Panc1 (cell line): ENCODE measurements at places on chromosomes 2 and 18. TPM values are rescaled to one million over a fixed set of nuclear protein-coding genes. Genes with fewer than 3 reads are reported as not detected.

GRCh38 chr18:54919412-54919811 is 39.8 kb downstream of the CCDC68 start:
- DNase-seq: no peak

- no peak for DNase-seq
Measured at GRCh38 chr2:146214394-146214929, 1630.4 kb upstream of the ACVR2A start.

GRCh38 chr2:19123556-19123955 is 234.9 kb downstream of the OSR1 start:
- no peak for DNase-seq

DNA sequence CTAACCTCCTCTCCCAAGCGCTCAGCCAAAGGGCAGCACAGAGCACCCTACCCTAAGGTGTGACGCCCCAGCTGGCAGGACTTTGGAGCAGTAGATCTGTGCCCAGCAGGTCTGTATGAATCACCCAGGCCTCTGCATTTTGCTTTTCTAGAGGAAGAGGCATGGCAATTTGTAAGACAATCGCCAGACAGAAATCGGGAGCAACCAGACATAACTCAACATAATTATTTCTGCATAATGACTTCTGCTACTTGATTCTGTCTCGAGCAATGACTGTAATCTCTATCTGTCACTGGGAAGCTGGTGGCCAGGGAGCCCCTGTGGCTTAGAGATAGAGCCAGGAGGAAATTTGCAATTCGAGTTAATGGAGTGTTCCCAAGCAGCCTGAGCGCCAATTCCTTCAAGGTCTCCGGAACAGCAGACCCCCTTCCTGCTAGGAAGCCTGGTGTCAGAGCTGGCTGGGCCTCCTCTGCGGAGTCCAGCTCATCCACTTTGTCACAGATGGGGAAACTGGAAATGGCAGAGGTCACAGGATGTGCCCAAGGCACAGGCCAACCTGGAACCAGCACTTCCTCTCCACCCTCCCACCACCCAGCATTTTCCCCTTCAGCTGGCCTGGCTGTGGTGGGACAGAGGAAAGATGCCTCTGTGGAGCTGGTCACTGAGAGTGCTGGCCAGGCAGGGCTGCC is 55.0 kb downstream of the ODC1 start:
- DNase-seq: no peak

GRCh38 chr2:217980036-217980435 is 22.8 kb downstream of the TNS1 start:
- no peak for DNase-seq

DNA sequence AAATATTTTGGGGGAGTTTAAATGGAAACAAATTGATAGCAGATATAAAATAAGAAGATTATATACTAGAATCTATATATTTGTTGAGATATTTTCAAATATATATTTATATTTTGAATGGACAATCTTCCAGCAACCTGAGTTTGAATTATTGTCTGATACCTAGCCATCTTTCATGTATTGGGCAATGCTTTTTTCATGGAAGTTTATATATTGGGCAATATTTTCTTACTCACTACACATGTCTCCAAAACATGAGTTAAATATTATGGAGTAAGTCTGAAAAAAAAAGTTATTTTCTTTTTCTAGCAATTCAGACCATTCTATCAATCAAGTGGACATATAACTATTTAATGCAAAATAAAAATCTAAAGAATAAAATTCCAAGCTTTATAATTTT is 295.2 kb downstream of the NYAP2 start:
- DNase-seq: no peak

GRCh38 chr2:85799215-85799956 is 45.6 kb downstream of the ATOH8 start:
- no peak for DNase-seq

DNA sequence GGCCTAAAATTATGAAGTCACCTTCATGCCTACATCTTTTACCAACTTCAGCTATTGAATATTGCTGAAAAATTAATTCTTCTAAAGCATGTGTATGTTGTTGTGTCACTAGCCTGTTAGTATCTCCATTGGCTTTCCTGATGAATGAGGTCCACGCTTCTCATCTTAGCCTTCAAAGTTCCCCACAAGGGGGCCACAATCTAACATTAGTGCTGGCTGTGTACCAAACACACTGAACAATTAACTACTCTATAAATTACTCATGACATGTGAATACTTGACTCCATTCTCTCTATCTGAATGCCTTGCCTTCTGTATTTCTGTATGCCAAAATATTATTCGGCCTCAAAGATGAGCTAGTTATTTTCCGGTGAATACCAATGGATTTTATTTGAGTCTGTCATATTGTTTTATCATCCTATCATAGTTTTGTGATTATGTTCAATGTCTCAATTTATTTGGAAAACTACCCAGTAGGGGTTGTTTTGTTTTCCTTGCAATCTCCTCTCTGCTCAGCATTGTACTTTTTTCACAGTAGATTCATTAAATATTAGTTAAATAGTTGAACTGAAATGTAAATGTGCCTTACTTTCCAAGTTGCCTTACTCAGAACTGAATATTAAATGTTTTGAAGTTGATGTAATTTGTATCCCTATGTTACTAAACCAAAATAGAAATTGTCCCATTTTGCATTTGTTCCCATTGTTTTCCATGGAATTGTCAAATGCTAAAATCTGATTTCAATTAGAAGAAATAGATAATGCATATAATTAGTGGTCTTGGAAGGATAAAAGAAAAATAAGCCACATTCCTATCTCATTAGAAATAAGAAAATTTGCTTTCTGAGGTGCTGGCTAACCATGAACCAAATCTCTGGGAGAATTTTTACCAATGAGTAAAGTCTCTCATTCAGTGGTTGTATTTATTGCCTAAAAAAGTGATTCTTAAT is 208.4 kb upstream of the COL3A1 start:
- no peak for DNase-seq

DNA sequence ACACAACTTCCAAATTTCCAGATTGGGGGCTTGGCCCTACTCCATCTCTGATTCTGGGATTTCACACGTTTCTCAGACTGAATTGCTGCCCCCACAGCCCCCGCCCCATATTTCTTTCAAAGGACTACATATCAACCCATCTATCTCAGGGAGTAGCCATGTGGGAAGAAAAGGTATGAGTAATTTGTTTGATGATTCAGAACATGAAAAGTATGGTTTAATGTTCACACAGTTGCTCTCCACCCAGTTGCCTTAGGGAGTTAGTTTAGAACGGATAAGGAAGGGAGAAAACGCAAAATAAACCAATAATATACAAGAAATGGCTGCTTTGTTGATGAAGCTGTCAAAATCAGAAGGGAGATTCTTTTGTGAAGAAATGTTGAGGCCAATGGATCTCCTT is 145.1 kb downstream of the PIEZO2 start:
- no peak for DNase-seq

- no peak for DNase-seq
Measured at GRCh38 chr2:33706410-33706809, 107.3 kb upstream of the FAM98A start.

GRCh38 chr2:108267101-108267500 is 21.6 kb upstream of the SULT1C2 start:
- no peak for DNase-seq

- DNase-seq: no peak
Measured at GRCh38 chr2:215808996-215809395, 204.4 kb downstream of the MREG start.

GRCh38 chr2:148495586-148495985 is 149.0 kb upstream of the EPC2 start:
- DNase-seq: no peak

GRCh38 chr2:237320801-237321560 is 93.0 kb downstream of the COL6A3 start:
- DNase-seq: no peak

- DNase-seq: no peak
Measured at GRCh38 chr2:20067992-20068584, 16.7 kb upstream of the LAPTM4A start.

- no peak for DNase-seq
Measured at GRCh38 chr2:149218497-149218896, 111.9 kb upstream of the LYPD6 start.

GRCh38 chr18:37869051-37869450 is 303.5 kb upstream of the CELF4 start:
- DNase-seq: no peak

GRCh38 chr2:190999949-191000665 is 13.9 kb downstream of the STAT1 start:
- no peak for DNase-seq

GRCh38 chr2:88692187-88692586 is 714 bp downstream of the RPIA start:
- no peak for DNase-seq

DNA sequence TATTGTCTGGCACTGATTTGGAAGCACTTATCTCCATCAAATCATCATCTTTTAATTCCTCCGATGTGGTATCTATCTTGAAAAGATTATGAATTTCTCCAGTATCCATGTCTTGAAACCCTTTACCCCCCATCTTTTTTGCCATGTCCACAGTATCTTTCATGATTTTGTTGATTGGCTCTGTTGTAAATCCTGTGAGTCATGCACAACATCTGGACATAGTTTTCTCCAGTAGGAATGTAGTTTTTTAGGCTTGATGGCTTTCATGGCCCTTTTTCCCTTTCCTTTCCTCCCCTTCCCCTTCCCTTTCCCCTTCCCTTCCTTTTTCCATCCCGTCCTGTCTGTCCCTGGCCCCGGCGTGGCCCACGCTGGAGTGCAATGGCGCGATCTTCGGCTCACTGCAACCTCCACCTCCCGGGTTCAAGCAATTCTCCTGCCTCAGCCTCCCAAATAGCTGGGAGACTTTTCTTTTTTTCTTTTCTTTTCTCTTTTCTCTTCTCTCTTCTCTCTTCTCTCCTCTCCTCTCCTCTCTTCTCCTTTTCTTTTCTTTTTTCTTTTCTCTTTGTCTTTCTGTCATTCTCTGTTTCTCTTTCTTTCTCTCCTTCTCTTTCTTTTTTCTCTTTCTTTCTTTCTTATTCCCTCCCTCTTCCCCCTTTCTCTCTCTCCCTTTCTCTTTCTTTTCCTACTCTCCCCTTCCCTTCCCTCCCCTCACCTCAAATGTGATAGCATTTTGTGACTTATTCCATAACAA is 18.4 kb upstream of the ZNF638 start:
- no peak for DNase-seq

DNA sequence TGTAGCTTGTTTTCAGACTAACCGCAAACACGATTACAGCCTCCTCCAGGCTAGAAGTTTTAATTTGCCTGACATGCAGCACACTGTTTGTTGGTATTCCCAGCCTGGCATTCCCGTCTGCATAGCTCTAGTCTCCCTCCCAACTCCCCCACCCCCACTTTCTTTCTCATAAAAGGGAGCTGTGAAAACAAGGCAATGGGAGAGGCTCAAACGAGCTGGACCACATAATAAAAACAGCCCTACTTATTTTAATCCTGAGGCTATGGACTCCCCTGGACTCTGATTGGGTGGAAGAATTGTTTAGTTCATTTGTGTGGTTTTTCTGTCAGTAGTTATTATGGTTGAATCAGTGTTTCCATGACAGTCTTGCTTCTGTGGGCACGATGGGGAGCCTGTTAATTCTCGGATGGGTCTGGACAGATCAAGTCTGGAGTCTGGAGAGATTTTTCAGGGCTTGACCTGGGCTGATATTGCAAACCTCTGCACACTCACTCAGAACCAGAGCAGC is 1.2 kb downstream of the STON1 start:
- no peak for DNase-seq

DNA sequence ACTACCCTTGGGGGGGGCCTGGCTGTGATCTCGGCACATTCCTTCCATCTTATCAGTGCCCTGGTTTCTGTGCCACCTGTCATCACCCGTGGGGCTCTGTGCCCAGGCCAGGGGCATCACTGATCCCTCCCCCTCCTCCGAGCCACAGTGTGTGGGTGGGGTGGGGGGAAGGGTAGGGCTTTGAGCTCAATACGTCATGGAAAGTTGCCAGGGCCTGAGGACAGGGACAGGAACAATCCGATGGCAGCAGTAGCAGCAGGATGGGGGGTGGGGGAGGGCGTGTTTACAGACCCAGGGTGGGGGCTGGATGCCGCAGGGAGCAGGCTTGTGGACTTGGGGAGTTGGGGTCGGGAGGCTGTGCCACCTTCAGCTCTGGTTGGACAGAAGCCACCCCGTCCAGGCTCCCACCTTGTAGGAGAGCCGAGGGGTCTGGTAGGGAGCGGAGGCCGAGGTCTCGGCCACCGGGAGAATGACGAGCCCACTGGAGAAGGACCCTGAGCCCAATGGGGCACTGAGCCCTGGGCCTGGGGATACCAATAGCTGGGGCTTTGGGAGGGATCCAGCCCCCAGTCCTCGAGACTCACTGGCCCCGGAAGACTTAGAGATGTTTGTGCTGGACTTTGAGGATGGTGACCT is 3.5 kb downstream of the SLC4A3 start:
- no peak for DNase-seq

- DNase-seq: no peak
Measured at GRCh38 chr18:10840743-10841142, 308.6 kb downstream of the PIEZO2 start.

- DNase-seq: no peak
Measured at GRCh38 chr2:8835279-8835678, 2.1 kb downstream of the KIDINS220 start.

DNA sequence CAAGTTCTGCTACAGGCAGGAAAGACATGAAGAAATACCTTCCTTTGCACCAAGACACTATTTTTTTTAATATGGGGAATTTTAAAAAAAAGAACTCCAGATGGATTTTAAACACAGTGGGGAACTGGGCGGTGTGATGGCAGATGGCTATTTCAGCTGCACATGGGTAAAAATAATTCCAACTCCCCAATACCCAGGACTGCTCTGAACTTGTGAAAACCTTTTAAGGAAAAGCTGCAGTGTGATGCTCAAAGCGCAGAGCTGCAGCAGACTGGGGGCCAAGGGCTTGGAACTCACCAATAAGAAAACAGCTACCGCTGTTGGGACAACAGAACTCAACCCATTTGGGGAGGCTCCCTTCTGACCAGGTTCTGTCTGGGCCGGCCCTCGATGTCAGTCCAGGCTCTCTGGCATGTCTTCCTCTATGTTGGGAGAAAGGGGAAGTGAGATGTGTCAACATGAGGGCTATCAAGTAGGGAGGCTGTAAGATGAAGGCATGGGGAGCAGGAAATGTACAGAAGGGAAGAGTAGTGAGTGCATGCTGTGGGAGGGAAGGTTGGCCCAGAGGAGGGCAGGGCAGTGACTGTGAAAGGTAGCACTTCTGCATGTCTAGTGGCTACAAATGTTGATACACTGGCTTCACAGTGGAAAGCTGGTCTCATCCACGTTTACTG is 64.0 kb upstream of the SLC14A2 start:
- DNase-seq: no peak

GRCh38 chr2:152432206-152432653 is 97.3 kb downstream of the FMNL2 start:
- DNase-seq: no peak

- DNase-seq: no peak
Measured at GRCh38 chr18:24268784-24269550, 128.7 kb downstream of the OSBPL1A start.

GRCh38 chr2:68749345-68749744 is 14.7 kb downstream of the ARHGAP25 start:
- no peak for DNase-seq

Gene FAM110C
- 0.13 TPM for total RNA-seq

Gene SERPINB2
- total RNA-seq: not detected

Gene SIX3
- total RNA-seq: 0.21 TPM

Gene PSTPIP2
- 0.39 TPM for total RNA-seq

Gene BOK
- total RNA-seq: 39.1 TPM

Gene SERPINB13
- not detected for total RNA-seq

Gene LCT
- total RNA-seq: not detected

Gene LAMA1
- total RNA-seq: 0.03 TPM

Gene RESP18
- total RNA-seq: not detected

Gene MLPH
- 60.2 TPM for total RNA-seq

Gene SPHKAP
- total RNA-seq: not detected

Gene IL1R1
- 7.1 TPM for total RNA-seq

Gene OXER1
- total RNA-seq: 0.10 TPM

Gene GLI2
- 6.2 TPM for total RNA-seq

Gene UNC80
- 0.08 TPM for total RNA-seq

Gene POTEC
- not detected for total RNA-seq
